ENCODE measurements at places on chromosomes 5 and 9.

DNA sequence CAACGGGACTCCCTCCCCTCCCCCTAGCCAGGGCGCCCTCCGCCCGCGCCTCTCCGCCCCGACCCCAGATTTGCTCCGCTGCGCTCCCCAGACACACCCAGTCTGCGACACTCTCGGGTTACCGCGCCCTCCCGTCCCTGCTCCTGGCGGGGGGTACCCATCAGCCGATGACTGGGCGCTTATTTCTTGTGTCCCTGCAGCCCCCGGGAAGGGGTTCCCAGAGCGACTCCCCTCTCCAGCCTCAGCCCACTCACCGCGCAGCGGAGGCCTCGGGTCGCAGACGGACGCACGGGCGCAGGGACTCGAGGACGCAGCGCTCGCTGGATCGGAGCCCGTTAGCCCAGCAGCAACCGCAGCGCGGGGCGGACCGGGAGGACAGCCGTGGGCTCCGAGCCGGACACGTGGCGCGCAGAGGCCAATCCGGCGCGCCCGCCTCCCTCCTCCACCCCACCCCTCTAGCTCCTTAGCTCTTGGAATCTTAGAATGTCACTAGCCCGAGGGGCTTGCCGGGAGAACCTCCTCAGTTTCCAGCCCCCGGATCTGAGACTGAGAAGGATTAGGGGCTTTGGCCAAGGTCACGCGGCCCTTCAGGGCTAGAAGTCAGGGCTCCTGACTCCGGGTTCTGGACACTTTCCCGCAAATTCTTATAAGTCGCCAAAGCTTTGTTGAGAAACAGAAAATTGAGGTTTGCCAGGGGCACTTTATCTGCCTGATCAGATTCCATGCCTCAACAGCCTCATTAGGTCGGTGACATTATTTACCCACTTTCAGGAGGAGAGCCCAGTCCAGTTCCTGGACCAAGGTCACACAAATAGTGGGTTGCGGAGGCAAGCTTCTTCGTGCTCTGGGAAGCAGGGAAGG, at the start of gene ANXA6:
Gene ANXA6, minus strand, starts transcription at position 354 of the 861 bp plus-strand sequence. CDS start 9,878 bp downstream, outside the sequence.
- peak within 1 kb of the TSS; percentile 92 for H3K27ac ChIP-seq
- H3K4me1 ChIP-seq, result peaks cover 58% of the 10 kb centered on the region
- H3K4me3 ChIP-seq, result peak within 1 kb of the TSS; percentile 94
- DNase-seq, result peak; percentile 66
- peaks cover 2% of the 10 kb centered on the region for H3K27me3 ChIP-seq

DNA sequence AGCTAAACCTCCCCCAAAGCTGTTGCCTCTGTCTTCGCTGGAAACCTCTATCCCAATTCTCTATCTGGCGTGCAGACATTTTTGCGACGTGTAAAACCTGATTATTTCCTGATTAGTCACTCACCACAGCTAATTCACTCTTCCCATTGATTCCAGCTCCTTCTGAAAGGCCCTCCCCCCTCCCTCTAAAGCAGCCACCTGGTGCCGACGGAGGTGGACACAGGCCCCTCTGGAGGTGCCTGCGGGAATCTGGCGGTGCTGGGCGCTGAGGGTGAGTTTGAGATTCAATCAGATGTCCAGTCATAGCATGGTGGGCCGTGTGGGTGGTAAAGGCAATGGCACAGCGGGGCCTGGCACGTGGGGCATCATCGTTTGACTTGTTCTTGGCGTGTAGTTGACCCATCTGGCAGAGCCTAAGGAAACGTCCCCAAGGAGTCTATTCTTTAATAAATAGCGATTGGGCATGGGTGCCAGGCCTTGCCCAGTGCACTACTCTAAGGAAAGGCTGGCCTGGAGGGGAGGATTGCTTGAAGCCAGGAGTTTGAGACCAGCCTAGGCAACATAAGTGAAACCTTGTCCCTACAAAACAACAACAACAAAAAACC, 271.1 kb upstream of the MVB12B start:
- H3K27me3 ChIP-seq, result peaks cover 4% of the 10 kb centered on the region
- no peak overlapping the region for H3K27ac ChIP-seq
- H3K4me3 ChIP-seq, result no peak overlapping the region
- H3K4me1 ChIP-seq, result no peaks in the 10 kb centered on the region

- peak within 1 kb of the TSS; percentile 86 for H3K4me3 ChIP-seq
- H3K36me3 ChIP-seq, result peaks cover 4% of the 10 kb centered on the region
- H3K4me1 ChIP-seq, result peaks cover 16% of the 10 kb centered on the region
- peak within 1 kb of the TSS; percentile 91 for H3K27ac ChIP-seq
- peaks cover 3% of the 10 kb centered on the region for H3K27me3 ChIP-seq
These were observed at the start of gene SAPCD2 for GRCh38 chr9:137070201-137070905. TSS of gene SAPCD2 (minus strand) at chr9:137070557. CDS start at chr9:137070460, 97 bp downstream.

DNA sequence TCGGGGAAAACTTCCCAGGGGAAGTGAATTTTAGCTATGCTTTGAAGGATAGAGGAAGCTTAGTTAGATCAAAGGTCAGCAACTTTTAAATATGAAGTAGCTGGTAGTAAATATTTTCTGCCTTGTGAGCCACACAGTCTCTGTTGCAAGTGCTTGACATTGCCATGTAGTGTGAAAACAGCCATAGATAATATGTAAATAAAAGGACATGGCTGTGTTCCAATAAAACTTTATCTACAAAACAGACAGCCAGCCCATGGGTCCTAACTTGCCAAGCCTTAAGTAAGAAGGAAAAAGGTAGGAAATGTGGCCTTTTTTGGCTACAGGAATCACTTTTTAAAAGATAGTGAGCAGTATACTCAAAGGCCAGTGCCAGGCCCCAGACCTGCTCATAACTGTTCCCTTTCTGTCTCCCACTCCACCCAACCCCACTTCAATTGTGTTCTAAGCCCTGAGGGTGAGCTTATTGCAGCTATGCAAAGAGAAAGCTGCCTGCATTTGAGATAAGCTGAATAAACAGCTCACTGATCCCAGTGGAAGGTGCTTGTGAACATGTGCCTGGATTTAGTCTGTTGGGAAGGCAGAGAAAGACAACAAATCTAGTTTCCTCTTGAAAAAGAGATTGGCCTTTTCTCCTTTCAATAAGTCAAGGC, 113.0 kb upstream of the TRIM32 start:
- no peak overlapping the region for H3K27ac ChIP-seq
- no peaks in the 10 kb centered on the region for H3K27me3 ChIP-seq
- H3K36me3 ChIP-seq, result no peaks in the 10 kb centered on the region
- no peak overlapping the region for H3K4me3 ChIP-seq
- H3K4me1 ChIP-seq, result no peaks in the 10 kb centered on the region

GRCh38 chr5:136998854-136999357, 500.2 kb downstream of the SPOCK1 start:
- no peak overlapping the region for H3K27ac ChIP-seq
- no peaks in the 10 kb centered on the region for H3K27me3 ChIP-seq
- H3K4me1 ChIP-seq, result no peaks in the 10 kb centered on the region
- H3K4me3 ChIP-seq, result no peak overlapping the region
- no peak for DNase-seq

DNA sequence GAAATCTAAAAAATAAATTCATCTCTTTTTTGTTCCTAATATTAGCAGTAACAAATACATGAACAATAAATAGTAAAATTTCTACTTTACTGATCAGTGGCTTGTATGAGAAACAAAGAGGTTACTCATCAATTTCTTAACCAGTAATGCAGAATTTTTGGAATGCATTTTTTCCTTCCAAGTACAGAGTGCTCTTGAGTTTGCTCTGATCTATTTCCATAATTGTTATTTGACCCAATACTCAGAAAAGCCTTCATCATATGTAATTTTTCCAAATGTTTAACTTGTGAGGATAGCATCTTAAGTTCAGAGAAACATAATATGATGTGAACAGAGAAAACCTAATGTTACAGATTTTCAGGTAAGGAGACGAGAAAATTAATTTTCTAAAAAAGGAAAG, 47.3 kb downstream of the FBN2 start:
- H3K36me3 ChIP-seq, result no peaks in the 10 kb centered on the region
- H3K27me3 ChIP-seq, result no peaks in the 10 kb centered on the region
- H3K4me3 ChIP-seq, result no peak overlapping the region

DNA sequence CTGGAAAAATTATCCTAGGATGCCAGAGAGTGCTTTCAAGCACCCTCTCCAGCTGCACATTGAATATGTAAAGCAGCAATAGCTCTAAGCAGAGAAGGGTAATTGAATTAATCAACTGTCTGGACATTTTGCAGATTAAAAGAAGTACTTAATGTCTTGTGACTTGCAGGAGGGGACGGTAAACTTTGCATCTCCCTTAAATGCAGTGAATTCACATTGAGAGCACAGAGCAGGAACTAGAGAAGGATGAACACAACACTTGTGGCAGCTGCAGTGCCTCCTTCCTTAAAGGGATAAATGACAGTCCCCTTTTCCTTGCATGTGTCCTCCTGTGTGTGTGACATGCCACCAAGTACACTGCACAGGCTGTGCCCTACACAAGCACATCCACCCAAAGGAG, 7.4 kb upstream of the CDK5RAP2 start:
- H3K36me3 ChIP-seq, result no peaks in the 10 kb centered on the region
- no peak overlapping the region for H3K4me3 ChIP-seq
- no peak overlapping the region for H3K27ac ChIP-seq
- peaks cover 5% of the 10 kb centered on the region for H3K27me3 ChIP-seq
- DNase-seq, result no peak
- H3K4me1 ChIP-seq, result peaks cover 10% of the 10 kb centered on the region

DNA sequence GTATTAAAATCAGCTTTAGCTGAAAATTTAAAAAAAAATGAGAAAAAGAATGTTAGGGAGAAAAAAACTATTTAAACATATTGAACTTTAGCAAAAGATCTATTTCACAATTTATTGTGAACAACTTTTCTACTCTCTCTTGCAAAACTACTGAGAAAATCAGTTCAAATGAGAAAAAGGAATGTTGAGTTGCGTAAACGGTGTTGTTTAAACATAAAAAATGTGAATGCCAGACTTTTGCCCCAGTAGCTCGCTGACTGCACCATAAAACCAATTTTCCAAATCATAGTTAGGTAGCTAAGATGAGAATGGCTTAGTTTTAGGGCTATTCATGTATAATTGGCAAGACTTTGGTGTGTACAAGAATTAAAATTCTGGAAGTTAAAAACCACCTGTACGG, 13.4 kb upstream of the RAD23B start:
- H3K4me3 ChIP-seq, result no peak overlapping the region
- no peaks in the 10 kb centered on the region for H3K36me3 ChIP-seq
- DNase-seq, result no peak
- peaks cover 17% of the 10 kb centered on the region for H3K4me1 ChIP-seq

DNA sequence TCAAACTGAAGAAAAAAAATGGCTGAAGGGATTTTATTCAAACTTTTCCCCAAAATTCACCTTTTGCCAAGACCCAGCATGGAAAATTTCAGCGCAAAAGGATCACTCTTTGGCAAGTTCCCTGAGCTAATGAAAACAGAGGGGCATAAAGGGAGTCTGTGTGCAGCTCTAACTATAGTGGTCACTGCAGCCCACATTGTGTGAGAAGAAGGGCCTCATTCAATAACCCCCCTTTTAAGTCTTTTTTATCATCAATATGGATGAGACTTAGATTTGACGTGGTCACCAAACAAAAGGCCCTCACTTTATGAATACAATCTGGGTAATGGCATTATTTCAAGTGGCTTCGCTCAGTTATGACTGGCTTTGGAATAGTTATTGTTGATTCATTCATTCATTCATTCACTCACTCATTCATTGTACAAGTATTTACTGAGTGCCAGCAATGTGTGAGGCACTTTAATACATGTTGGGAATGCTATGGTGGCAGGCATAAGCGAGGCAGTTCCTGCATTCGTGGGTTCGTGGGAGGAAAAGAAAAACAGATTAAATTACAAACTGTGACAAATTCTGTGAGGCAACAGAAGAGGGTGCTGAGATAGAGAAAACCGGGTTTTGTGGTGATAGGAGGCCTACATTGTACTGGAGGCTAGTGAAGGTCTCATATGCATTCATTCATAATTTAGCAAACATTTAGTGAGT, 145.7 kb upstream of the KLF4 start:
- H3K27me3 ChIP-seq, result peaks cover 21% of the 10 kb centered on the region
- peaks cover 9% of the 10 kb centered on the region for H3K4me1 ChIP-seq
- no peak for DNase-seq
- H3K36me3 ChIP-seq, result no peaks in the 10 kb centered on the region
- H3K27ac ChIP-seq, result no peak overlapping the region

DNA sequence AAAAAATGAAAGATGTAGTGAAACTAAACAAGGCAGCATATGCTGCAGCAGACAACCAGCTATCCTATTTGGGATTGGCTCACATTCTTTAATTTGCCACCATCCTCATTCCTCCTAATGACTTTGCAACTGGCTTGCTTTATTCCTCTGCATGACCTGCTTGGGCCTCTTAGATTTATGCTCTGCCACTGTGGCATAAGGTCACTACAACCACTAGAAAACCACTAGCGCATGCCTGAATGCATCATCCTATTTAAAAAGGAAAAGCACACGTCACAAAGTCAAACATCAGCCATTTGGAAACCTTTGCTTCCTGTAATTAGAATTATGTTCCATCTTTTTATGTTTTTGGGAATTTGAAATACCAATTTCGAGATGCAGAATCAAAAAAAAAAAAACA, 40.8 kb upstream of the CCDC152 start:
- H3K4me1 ChIP-seq, result peaks cover 21% of the 10 kb centered on the region
- H3K4me3 ChIP-seq, result no peak overlapping the region
- no peak overlapping the region for H3K27ac ChIP-seq
- DNase-seq, result no peak
- peaks cover 23% of the 10 kb centered on the region for H3K27me3 ChIP-seq
- H3K36me3 ChIP-seq, result peaks cover 2% of the 10 kb centered on the region

GRCh38 chr5:17216176-17216973, 1.1 kb upstream of the BASP1 start:
- H3K36me3 ChIP-seq, result peaks cover 3% of the 10 kb centered on the region
- H3K27ac ChIP-seq, result no peak overlapping the region
- H3K27me3 ChIP-seq, result peaks cover 40% of the 10 kb centered on the region
- peak; percentile 9 for DNase-seq

GRCh38 chr5:171080186-171080938, 218.5 kb downstream of the RANBP17 start:
- H3K36me3 ChIP-seq, result no peaks in the 10 kb centered on the region
- H3K27me3 ChIP-seq, result no peaks in the 10 kb centered on the region
- H3K27ac ChIP-seq, result no peak overlapping the region

GRCh38 chr5:138597661-138598400, 22.6 kb upstream of the HSPA9 start:
- H3K4me3 ChIP-seq, result no peak overlapping the region
- H3K27me3 ChIP-seq, result peaks cover 54% of the 10 kb centered on the region
- DNase-seq, result no peak
- no peaks in the 10 kb centered on the region for H3K36me3 ChIP-seq
- H3K4me1 ChIP-seq, result peaks cover 6% of the 10 kb centered on the region

DNA sequence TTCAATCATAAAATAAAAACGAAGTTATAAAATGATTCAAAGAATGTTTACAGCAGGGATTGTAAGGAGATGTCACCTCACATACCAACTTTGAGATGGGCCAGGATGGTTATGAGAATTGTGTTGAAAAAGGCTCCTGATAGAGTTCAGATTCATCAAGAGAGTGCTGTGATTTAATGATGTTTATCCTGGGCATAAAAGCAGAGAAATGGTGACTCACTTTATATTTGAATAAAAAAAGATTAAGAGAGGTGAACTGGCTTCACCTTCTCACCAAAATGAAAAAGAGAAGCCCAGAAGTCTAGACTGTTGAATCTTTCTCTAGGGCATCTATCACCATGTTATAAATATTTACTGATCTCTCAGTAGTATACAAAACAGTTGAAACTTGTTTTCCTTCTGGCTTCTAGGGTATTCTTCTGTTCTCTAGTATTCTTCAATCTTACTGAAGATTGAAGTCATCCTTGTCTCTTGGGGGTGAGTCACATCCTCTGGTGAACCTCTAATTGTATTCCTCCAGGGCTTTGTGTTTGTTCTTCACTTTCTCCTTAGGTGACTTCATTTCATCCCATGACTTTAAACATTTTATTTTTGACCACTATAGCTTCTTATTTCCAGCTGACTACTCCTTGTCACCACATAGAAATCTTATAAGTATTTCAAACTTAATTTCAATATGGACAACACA, 1237.3 kb upstream of the C9orf72 start:
- no peak overlapping the region for H3K4me3 ChIP-seq
- no peak for DNase-seq
- H3K36me3 ChIP-seq, result no peaks in the 10 kb centered on the region
- no peaks in the 10 kb centered on the region for H3K4me1 ChIP-seq
- H3K27ac ChIP-seq, result no peak overlapping the region

GRCh38 chr9:126464694-126465441, 138.2 kb downstream of the MVB12B start:
- H3K4me3 ChIP-seq, result no peak overlapping the region
- H3K27me3 ChIP-seq, result peaks cover 30% of the 10 kb centered on the region

Measured in activated T-helper 1 cell treated with anti-CD3 and anti-CD28 coated beads, Interleukin-12 subunit alpha, Interleukin-12 subunit beta, Interleukin-2, Interleukin-4 antibody, amounts not matched to agents 30 ng/mL and 10 ng/mL and 1 ng/mL, durations not matched to agents 14 hours and 24 hours and 36 hours (primary cell).